Hematopoietic multipotent progenitor cell treated with erythropoietin and hydrocortisone succinate and interleukin-3 and kit ligand, for 17 days (in vitro differentiated cells): ENCODE measurements at places on chromosomes 7 and 10.

- no peak for DNase-seq
These were observed at the start of gene SNX10 for GRCh38 chr7:26291699-26292538. Gene SNX10, plus strand, starts transcription at chr7:26291862. Its CDS starts 54,581 bp downstream, at chr7:26346443.

GRCh38 chr7:133534816-133535215, 281.9 kb downstream of the EXOC4 start:
- DNase-seq, result no peak

GRCh38 chr7:129773871-129774270, 162.4 kb downstream of the NRF1 start:
- no peak for DNase-seq

DNA sequence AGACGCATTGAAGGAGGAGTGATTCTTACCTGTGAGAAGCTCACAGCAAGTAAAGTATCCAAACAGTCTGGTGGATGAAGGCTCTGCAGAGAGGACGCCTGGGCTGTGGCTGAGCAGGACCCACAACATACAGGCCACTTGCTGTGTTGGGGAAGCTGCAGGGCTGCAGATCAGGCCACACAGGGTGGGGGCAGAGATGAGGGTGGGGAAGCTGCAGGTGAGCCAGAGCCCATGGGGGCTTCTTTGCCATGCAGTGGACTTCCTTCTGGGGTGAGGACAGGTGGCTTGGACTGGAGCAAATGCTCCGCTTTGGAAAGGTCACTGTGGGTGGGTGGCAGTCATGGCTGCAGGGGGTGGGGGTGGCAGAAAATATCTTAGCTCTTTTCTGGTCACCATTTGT, 214.8 kb downstream of the GLRX3 start:
- DNase-seq, result no peak

DNA sequence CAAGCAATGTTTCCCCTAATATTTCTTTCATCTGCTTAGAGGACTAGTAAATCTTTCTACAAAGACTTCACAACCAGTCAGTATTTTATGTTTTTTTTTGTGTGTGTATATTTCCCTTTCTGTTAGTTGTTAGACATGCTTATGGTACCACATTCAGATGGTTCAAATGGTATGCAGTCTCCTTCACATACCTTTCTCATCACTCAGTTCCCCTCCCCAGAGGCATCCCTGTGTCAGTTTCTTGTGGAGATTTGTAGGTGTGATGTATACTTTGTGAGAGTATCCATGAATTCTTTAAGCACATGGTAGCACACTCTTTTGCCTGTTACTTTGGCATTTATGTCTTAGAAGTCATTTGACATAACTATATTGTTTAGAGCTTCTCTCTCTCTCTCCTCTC, 4.4 kb downstream of the ZNF485 start:
- no peak for DNase-seq

DNA sequence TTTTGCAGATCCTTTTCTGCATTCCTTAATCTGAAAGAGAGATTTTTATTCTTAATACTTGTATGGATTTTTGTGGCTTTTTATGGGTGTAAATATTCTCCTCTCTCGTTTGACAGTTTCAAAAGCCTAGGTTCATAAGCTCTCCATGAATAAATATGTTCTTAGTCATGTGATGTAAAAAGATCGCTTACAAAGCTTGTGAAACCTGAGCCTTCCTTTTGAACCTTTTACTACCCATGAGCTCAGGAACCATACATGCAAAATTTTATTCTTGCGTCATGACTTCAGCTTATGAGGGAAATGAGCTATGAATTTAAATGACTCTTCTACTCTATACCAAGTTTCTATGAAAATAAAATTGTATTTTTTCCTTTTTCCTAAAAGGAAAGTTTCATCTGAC, 98.7 kb downstream of the POLL start:
- no peak for DNase-seq
